Kidney glomerular epithelial cell (primary cell): ENCODE measurements at places on chromosomes 12 and 14.

DNA sequence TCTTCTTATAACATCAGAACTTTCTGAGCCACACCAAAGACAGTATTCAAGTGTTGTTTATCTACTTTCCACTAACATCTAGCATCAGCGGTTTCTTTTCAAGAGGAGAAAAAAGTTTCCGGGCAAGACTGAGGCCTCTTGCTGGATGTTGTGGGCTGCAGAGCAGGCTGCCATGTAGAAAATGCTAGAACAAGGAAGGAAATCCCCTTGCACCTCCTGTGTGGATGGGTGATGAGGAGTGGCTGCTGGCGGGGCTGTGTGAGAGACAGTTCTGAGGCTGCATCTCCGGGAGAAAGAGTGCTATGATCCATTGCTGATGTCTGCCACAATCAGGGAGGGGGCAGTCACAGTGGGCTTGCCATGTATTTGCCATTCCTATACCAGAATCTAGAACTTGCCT, 37.8 kb upstream of the PPP1CC start:
- no peak for DNase-seq

- peak; percentile 56 for DNase-seq
Measured at GRCh38 chr14:52862632-52863333, 71.4 kb upstream of the GNPNAT1 start.

GRCh38 chr12:6204533-6205143, 4.4 kb downstream of the CD9 start:
- DNase-seq: no peak

GRCh38 chr12:68334132-68334531, 2.0 kb upstream of the MDM1 start:
- no peak for DNase-seq

DNA sequence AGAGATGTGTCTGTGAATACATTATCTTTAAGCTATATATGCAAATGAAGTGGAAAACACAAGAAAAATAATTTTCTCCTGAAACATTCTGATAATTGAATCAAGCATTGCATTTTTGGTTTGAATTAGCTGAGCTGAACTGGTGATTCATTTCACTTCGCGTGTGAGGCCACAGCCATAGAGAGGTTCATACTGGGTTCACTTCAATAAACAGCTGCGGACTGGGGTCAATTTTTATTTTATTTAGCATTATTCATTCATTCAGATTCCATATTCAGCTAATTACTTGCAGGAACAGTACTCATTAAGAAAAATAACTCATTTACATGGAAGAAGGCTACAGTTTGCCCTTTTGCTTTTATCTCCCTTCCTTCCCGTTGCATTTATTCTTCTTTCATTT, 195.2 kb upstream of the LRIG3 start:
- no peak for DNase-seq

- DNase-seq: peak; percentile 71
Measured at GRCh38 chr14:96252999-96253539, 2.9 kb upstream of the BDKRB1 start.

GRCh38 chr14:90281756-90282155, 25.4 kb downstream of the PSMC1 start:
- no peak for DNase-seq

- DNase-seq: no peak
Measured at GRCh38 chr12:96359328-96359727, 40.9 kb downstream of the CDK17 start.

GRCh38 chr14:75610834-75611233, 32.4 kb downstream of the FLVCR2 start:
- DNase-seq: no peak

DNA sequence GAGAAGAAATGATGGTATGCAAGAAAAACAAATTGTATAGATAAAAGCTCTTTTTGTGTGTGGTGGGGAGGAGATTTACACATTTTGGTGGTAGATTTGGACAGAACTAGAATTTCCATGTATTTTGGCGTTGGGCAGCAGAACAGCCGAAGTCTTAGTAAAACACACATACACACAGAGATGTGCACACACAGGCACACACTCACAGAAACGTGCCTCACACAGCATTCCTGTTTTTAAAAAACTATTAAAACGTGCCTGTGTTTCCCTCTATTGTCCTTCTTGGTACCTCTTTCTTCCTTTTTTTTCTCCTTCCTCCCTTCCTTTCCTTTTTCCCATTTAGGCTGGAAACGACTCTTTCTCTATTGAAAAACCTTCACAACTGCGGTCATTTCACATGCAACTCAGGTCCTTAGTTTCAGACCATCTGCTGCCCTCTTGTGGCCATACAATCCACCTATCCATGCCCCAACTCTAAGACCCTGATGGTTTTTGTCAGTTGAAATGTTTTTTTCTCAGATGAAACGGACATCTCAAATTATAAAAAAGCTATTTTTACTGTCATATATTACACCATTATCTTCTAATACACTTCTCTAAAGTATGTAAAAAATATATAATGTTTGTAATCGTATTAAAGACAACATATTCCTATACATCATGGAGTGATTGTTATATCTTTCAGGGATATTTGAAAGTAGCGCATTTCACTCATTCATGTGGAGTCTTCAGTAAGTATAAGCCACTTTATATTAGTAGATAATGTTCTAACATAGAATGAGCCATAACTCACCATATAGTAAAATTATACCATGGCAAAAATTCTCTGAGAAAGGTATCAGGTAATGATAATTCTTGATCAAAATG, 386.7 kb upstream of the NOVA1 start:
- peak; percentile 58 for DNase-seq

DNA sequence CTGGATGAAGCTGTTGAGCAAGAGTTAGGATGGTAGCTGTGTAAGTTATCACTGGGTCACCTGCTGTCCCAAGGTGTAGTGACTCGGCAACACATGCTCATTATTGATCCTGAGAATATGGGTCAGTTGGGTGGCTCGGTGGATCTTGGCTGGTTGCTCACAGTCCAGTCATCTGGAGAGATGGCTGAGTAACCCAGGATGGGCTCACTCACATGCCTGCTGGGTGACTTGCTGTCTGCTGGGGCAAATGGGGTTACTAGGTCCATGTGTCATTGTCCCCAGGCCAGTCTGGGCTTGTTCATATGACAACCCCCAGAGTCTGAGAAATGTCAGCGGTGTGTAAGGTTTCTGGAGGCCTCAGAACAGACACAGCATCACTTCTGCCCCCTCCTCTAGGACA, 69.5 kb downstream of the SLC15A4 start:
- no peak for DNase-seq

DNA sequence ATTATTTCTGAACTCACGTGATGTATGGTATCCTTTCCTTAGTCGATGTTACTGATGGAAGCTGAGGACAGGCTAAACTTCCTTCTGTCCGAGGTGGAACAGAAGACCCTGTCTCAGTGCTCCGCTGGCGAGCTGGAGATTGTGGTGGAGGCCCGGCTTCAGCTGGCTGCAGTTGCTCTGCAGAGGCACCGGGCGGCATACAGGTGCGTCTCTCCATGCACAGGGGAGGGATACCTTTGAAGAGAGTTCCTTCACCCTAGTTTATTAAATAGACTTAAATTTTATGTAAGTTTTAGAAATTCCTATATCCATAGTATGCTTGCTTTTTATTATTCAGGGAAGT, 186.7 kb upstream of the NEDD1 start:
- DNase-seq: no peak

- no peak for DNase-seq
Measured at GRCh38 chr12:110466791-110467190, 1.3 kb downstream of the GPN3 start.

DNA sequence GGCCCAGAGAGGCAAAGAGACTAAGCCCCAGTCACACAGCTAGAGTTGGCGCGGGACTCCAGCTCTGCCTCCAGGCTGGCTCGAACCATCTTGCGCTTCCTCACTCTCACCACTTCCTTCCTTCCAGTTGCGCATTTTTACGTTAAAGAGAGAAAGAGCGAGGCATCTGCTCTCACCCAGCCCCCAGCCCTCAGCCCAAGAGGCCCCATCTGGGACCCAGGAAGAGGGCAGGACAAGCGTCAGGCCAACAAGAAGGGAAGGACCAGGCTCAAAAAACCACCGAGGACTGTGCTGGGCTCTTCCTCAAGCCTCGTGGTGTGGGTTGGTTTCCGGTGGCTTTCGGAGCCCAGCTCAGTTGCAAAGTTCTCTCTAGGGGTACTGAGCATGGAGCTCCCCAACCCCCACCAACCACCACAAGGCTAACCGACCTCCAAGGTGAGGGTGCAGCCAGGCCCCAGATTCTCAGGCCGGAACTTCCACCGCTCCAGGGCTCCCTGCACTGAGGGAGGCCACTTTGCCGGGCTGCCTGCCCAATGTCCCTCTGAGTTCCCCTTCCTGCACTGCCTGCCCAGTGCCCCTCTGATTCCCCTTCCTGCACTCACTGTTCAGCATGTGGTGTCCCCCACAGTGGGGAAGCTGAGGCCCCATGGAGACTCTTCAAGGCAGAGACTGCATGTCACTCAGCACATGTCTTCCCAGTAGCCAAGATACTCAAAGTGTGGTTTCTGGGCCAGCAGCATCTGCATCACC, 35.9 kb downstream of the TESC start:
- no peak for DNase-seq

- DNase-seq: no peak
Measured at GRCh38 chr12:125013816-125014442, 20.5 kb downstream of the BRI3BP start.

DNA sequence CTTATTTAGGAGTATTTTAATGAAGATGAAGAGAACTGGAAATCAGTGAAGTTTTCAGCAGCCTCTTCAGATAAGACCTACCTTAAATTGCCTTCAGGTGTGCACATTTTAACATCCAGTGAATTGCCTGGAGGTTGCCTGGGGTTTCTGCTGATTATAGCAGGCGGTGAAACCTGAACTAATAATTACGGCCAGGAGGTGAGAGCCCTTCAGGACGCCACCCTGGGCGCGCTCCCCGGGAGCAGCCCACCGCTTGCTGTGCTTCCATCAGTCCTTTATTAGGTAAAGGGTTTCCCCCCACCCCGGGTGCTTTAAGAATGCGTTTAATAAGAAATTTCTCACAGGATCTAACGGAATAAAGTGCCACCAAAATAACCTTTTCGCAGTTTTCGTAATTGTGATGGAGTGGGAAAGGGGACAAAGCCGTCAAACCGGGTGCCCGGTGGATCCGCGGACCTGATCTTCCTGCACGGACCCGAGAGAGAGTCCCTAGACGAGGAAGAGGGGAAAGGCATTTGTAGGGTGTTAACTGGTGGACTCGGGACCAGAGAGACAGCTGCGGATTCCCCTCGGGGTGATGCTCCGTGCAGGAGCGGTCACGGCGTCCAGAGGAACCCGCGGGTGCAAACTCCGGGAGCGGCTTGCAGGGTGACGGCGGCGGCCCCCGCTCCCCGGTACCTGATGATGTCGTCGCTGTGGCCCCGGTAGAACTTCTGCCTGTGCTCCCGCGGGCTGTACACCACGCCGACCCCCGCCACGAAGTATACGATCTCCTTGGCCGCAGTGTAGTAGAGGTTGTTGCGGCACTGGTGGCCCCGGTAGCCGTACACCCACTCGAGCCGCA, 902 bp downstream of the EML5 start:
- DNase-seq: no peak

DNA sequence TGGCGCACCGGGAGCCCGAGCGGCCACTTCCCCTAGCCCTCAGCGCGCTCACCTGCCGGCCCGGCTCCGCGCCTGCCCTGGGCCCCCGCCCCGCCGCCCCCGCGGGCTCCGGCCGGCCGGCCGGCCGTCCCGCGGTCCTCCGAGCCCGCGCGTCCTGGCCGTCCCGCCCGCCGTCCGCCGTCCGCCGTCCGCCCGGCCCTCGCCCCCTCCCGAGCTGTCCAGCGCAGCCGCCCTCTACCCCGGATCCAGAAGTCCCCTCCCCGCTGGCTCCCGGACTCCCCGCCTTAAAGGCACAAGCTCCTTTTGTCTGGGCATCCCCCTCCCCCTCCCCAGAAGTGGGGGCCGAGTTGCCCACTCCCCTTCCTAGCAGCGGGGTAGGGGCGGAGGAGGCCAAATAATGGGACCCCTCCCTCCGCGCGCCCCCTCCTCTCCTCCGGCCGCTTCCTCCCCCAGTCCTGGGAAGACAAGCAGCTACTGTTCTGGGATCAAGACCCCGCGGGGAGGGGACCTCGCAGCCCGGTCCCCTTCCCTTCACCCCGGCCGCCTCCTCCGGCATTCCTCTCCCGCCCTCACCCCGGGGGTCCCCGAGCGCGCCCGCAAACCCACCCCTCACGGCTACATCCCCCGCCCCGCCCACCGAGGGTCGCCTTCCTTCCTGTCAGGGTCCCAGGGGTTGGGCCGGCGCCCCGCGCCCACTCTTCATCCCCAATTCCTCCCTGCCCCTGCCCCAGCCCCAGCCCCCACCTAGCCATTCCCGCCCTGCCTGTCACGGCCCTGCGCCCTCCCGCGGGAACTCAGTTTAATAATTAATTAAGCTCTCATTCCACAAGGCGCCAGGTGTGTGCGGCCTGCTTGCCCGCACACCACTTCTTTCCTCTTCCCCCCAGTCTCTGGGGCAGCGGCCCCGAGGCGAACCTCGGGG, at the start of gene ADCY6:
ADCY6 (minus strand) TSS at position 236 of the 922 bp plus-strand sequence. CDS start 5,655 bp downstream, outside the sequence.
- DNase-seq: peak; percentile 56

- DNase-seq: no peak
Measured at GRCh38 chr12:94123127-94123526, 25.2 kb upstream of the PLXNC1 start.

DNA sequence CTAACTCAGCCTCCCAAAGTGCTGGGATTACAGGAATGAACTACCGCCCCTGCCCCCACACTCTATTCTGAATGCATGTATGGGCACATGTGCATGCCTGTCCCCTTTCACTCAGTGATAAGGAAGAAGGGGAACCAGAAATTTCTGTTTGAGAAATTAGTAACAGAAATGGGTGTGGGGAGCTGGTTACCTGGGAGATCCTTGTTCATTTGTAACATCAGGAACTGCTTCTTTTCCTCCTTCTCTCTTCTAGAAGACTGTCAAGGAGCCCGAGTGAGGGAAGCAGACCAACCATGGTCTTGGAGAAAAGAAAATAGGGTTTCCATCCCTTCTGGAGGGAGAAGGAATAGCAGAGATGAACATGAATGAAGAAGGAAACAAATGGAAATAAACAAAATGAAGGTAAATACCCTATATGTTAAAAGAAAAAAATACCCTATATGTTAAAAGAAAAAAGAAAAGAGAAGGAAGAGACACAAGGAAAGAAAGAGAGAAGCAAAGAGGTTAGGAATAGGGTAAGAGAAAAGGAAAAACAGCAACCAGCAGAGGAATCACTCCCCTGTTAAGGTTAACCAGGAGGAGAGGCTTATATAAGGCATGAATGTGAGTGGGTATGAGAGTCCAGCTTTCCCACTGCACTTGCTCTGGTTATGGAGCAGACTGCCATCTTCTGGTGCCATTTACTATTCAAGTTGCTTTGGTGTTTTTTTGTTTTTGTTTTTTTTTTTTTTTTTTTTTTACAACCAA, 3.3 kb downstream of the PPP1R3E start:
- peak; percentile 30 for DNase-seq

- no peak for DNase-seq
Measured at GRCh38 chr12:129559776-129560175, 344.0 kb downstream of the TMEM132D start.

- no peak for DNase-seq
Measured at GRCh38 chr12:77163074-77164038, 98.0 kb upstream of the E2F7 start.

- DNase-seq: peak; percentile 17
Measured at GRCh38 chr12:991350-992333, 619 bp downstream of the ERC1 start.

DNA sequence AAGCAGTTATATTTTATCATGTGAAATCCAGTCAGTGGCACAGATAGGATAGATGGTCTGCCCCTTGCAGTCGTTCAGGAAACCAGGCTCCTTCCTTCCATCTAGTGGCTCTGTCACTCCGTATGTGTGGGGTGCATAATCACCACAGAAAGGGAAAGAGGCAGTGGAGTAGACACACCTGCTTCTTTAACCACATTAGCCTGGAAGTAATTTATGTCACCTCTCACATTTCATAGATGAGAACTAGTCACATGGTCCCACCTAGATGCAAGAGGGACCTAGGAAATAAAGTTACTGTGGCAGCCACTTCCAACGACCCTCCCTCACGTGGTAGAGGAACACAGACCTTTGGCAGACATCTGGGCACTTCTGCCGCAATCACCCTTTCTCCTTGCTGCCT, 14.2 kb upstream of the RNU6-8 start:
- DNase-seq: no peak
